ENCODE measurements at places on chromosomes 2 and 18. TPM values are rescaled to one million over a fixed set of nuclear protein-coding genes. Genes with fewer than 3 reads are reported as not detected.

The PIEZO2 gene
- polyA plus RNA-seq, result 0.12 TPM

The GREB1L gene
- polyA plus RNA-seq, result 23.3 TPM

The TSPYL6 gene
- not detected for polyA plus RNA-seq

The NEUROD1 gene
- polyA plus RNA-seq, result not detected

The CIB4 gene
- polyA plus RNA-seq, result not detected

The DNER gene
- 310 TPM for polyA plus RNA-seq

The DYNAP gene
- not detected for polyA plus RNA-seq
